ENCODE measurements at places on chromosomes 2 and 18. TPM values are rescaled to one million over a fixed set of nuclear protein-coding genes. Genes with fewer than 3 reads are reported as not detected.

DNA sequence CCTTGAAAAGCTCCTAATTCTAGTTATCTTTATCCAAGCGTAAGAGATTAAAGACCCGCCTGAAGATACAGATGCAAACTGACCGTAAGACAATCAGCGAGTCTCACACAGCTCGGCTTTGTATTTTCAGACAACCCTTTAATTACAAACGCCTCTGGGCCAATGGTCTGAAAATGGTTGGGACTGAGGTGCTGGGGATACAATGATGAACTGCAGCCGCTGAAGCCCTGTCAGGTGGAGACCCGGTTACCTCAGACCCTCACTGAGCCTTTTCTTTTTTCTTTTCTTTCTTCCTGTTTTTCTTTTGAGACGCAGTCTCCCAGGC lies 715 bp upstream of the CFAP36 start:
- peak overlapping the region; percentile 30 for H3K4me3 ChIP-seq
- DNase-seq = peak; percentile 19
- H3K36me3 ChIP-seq = no peaks in the 10 kb centered on the region
- H3K27me3 ChIP-seq = no peaks in the 10 kb centered on the region

GRCh38 chr2:13616059-13616458 lies 899.3 kb downstream of the TRIB2 start:
- no peak for DNase-seq
- no peaks in the 10 kb centered on the region for H3K36me3 ChIP-seq
- H3K27ac ChIP-seq = no peak overlapping the region
- no peak overlapping the region for H3K4me3 ChIP-seq

DNA sequence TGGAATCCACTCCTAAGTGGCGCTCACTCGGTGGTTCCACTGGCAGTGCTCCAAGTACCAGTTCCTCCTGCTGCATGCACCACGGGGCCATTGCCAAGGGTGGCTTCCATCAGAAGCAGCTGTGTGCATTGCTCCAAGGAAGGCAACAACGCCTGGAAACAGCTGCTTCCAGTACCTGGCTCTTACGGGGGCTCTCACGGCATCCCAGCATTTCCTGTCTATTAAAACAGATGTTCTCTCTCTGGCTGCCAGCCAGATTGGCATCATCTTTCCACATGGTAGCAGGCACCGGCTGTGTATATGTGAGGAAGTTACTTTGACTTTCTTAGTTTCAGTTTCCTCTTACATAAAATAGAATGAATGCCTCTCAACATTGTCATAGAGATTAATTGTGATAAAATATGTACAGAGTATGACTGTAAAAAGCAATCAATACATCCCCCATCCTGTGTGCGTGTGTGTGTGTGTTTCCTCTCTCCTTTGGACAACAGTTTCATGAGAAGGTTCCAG lies 84.9 kb downstream of the CMPK2 start:
- DNase-seq = peak; percentile 78
- no peaks in the 10 kb centered on the region for H3K36me3 ChIP-seq
- no peaks in the 10 kb centered on the region for H3K4me1 ChIP-seq
- no peak overlapping the region for H3K4me3 ChIP-seq
- H3K27ac ChIP-seq = no peak overlapping the region

IFT172 gene
- total RNA-seq = 13.0 TPM

RRM2 gene
- total RNA-seq = 20.0 TPM

DNA sequence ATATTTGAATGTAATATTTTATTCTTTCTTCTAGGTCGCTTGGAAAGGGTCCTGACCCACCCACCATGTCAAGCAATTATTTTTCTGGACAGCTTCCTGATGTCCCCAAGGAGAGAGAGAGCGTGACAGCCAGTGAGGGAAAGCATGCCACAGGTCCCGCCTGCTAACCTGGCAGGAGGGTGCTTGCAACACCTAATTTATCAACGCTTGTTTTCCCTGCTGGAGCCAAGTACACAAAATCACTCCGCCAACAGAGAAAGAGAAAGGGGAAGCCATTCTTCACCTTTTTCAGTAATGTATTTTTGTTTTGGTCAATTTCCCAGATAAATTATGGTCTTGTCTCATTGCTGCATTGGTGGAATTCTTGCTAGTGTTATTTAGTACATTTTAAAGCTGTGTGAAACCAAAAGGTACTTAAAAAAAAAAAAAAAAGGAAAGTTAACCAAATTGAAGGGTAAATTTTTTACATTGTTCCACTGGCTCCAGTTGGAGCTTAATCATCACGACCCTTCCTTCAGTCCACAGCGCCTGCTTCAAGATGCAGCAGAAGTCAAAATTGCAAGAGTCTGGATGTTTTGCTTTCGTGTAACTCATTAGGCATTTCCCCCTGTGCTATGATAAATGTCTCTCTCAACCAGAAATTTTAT lies 88.5 kb upstream of the COPS8 start:
- no peak overlapping the region for H3K27ac ChIP-seq
- DNase-seq = no peak
- H3K36me3 ChIP-seq = no peaks in the 10 kb centered on the region
- no peaks in the 10 kb centered on the region for H3K27me3 ChIP-seq
- no peak overlapping the region for H3K4me3 ChIP-seq

DNA sequence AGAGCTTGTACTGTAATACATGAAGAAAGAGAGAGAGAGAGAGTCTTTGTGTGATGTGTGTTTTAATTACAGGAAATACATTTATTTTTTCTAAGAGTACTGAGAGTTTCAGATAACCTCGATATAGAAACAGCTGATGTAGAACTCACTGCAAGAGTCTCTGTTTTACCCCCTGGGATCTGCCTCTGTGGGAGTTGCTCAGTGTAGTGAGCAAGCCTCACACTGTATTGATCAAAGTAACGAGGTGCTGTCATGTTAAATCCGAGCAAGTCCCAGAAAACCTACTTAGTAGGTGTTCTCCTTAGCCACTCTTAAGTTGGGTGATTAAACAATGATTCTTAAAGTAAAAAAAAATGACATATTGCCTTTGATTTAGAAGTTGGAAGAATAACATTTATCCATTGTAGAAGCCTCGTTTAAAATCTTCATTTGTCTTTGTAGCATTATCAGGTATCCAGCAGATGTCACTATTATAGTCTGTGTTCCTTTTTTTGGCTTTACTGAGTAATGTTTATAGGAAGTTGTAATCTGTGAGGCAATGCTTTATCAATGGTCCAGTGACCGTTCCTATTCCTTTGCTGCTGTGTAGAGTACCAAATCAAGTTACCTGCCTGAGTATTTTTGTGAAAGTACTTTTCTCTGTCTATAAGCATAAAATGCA lies 219.0 kb downstream of the MYO3B start:
- H3K4me1 ChIP-seq = no peaks in the 10 kb centered on the region
- no peak overlapping the region for H3K4me3 ChIP-seq
- peaks cover 14% of the 10 kb centered on the region for H3K27me3 ChIP-seq
- no peaks in the 10 kb centered on the region for H3K36me3 ChIP-seq
- no peak overlapping the region for H3K27ac ChIP-seq

FOXD4L1 gene
- 0.20 TPM for total RNA-seq

- H3K27me3 ChIP-seq = no peaks in the 10 kb centered on the region
- no peak overlapping the region for H3K4me3 ChIP-seq
- DNase-seq = no peak
- peaks cover 7% of the 10 kb centered on the region for H3K4me1 ChIP-seq
- no peaks in the 10 kb centered on the region for H3K36me3 ChIP-seq
- no peak overlapping the region for H3K27ac ChIP-seq
Measured at GRCh38 chr2:205596581-205596980, 85.7 kb upstream of the NRP2 start.

GRCh38 chr2:215697496-215697895 lies 261.6 kb upstream of the FN1 start:
- no peaks in the 10 kb centered on the region for H3K36me3 ChIP-seq
- H3K4me3 ChIP-seq = no peak overlapping the region
- peaks cover 22% of the 10 kb centered on the region for H3K4me1 ChIP-seq
- no peak for DNase-seq

DNA sequence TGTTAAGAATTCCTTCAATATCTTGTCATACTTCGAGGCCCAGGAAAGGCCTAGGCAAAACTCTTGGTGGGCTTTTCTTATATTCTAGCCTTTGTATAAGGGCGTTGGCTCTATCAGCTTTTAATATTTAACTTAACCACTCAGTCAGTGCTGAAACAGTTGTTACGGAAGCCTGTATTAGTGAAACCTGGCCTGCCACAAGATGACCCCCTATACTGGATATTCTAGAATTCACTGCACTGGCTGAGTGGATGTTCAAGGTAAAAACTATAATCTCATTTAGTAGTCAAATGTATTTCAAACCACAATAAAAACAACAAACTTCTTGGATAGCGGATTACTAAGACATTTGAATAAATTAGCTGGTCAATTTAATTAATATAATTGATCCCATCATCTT lies 91.7 kb upstream of the HNMT start:
- H3K4me1 ChIP-seq = peaks cover 8% of the 10 kb centered on the region
- no peaks in the 10 kb centered on the region for H3K36me3 ChIP-seq
- no peak overlapping the region for H3K4me3 ChIP-seq
- no peak for DNase-seq

IL36A gene
- total RNA-seq = not detected

DNA sequence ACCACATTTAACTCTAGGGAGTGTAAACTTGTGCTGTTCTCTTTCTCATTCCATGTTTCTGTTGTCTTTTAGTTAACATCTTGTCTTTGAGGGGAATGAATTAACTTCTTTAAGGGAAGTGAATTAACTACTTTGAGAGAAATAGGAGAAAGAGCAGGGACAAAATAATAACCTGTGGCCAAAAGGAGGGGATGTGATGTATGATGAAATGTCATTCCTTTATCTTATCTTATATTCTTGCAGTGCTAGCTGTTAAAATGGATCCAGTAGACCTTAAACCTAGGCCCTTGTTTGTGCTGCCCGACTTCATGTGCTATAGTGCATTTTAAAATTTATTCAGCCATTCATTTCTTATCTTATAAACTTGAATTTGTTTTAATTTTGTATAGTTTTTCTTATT lies 18.4 kb downstream of the ABI2 start:
- H3K4me1 ChIP-seq = peaks cover 3% of the 10 kb centered on the region
- no peak overlapping the region for H3K4me3 ChIP-seq
- H3K27me3 ChIP-seq = no peaks in the 10 kb centered on the region
- H3K27ac ChIP-seq = no peak overlapping the region
- DNase-seq = no peak
- no peaks in the 10 kb centered on the region for H3K36me3 ChIP-seq

GRCh38 chr2:54876764-54877163 lies 153.3 kb downstream of the EML6 start:
- no peak overlapping the region for H3K4me3 ChIP-seq
- no peaks in the 10 kb centered on the region for H3K27me3 ChIP-seq
- no peak for DNase-seq
- H3K27ac ChIP-seq = no peak overlapping the region
- H3K4me1 ChIP-seq = no peaks in the 10 kb centered on the region
- H3K36me3 ChIP-seq = no peaks in the 10 kb centered on the region

DNA sequence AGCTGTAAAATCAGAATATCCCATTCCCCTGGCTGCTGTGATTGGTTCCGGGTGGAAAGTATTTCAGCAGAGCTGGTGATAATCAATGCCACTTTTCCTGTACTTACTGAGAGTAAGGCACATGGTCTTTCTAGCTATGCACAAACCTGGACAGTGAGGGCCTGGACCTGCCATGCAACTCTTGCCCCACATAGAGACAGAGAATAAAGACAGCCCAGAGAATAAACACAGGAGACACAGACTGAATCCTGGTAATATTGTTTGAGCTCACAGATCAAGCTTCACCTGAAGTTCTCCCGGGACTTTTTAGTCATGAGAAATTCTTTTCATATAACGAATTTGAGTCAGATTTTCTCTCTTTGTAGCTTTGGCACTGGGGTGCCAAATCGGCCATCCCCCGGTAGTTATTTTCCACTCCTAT lies 81.9 kb downstream of the ACAA2 start:
- DNase-seq = no peak
- no peaks in the 10 kb centered on the region for H3K27me3 ChIP-seq
- H3K4me1 ChIP-seq = peaks cover 40% of the 10 kb centered on the region
- H3K4me3 ChIP-seq = no peak overlapping the region
- peak overlapping the region; percentile 89 for H3K27ac ChIP-seq

DNA sequence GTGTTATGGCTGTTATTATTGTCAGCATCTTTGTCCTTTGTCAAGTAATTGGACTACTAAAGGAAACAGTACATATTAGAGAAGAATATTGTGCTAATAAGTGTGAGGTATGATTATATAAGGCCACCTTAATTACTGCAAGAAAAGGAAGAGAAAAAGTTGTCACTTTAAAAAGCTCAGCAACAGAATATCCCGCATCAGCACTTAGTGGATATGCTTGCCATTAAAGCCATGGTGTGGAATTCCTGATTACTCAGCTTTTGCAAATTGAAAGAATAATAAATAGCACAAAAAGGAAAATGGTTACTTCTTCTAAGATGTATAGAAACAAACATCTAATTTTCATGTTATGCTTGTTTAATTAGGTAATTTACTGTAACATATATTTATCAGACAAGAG lies 347.5 kb downstream of the DPP10 start:
- H3K36me3 ChIP-seq = no peaks in the 10 kb centered on the region
- H3K4me1 ChIP-seq = no peaks in the 10 kb centered on the region
- H3K27me3 ChIP-seq = no peaks in the 10 kb centered on the region
- no peak for DNase-seq
- no peak overlapping the region for H3K4me3 ChIP-seq
- no peak overlapping the region for H3K27ac ChIP-seq

C2orf78 gene
- not detected for total RNA-seq

TBR1 gene
- total RNA-seq = not detected

GRCh38 chr2:43648994-43649701 lies 12.1 kb downstream of the PLEKHH2 start:
- no peaks in the 10 kb centered on the region for H3K27me3 ChIP-seq
- no peak overlapping the region for H3K4me3 ChIP-seq
- no peaks in the 10 kb centered on the region for H3K36me3 ChIP-seq
- H3K27ac ChIP-seq = peak overlapping the region; percentile 32
- no peak for DNase-seq

TMEM200C gene
- 3.1 TPM for total RNA-seq

GRCh38 chr2:102436323-102436722 lies 13.4 kb downstream of the IL18RAP start:
- no peaks in the 10 kb centered on the region for H3K27me3 ChIP-seq
- no peak overlapping the region for H3K27ac ChIP-seq
- no peak overlapping the region for H3K4me3 ChIP-seq
- peaks cover 3% of the 10 kb centered on the region for H3K4me1 ChIP-seq
- no peak for DNase-seq
- no peaks in the 10 kb centered on the region for H3K36me3 ChIP-seq

AQP12B gene
- 0.04 TPM for total RNA-seq

DNA sequence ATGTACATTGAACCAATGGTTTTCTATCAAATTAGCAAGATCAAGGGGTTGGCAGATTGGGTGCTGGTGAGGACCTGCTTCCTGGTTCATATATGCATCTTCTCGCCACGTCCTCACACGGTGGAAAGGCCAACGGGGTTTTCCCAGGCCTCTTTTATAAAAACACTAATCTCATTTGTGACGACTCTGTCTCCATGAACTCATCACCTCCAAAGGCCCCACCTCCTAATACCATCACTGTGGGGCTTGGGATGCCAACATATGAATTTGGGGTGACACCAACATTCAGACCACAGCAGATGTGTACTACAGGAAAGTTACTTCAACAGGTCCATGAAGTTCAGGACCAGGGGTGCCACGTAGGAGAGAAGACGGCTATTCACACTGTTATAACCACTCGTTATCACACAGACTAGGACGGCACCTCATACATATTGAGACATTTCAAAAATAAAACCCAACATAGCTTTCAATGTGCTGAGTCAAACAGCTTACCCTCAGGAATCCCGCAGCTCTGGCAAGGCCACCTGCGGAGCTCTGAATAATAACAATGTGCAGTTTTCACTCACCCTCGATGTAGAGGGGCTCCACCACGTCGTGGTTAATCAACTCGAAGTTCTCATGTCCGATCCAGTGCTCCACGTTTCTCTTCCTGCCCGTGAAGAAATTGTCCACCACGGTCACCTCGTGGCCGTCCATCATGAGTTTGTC lies 49.3 kb downstream of the UXS1 start:
- H3K36me3 ChIP-seq = no peaks in the 10 kb centered on the region
- H3K27ac ChIP-seq = no peak overlapping the region
- H3K4me3 ChIP-seq = no peak overlapping the region
- no peak for DNase-seq
- peaks cover 8% of the 10 kb centered on the region for H3K4me1 ChIP-seq
